ENCODE measurements at places on chromosomes 2 and 18. TPM values are rescaled to one million over a fixed set of nuclear protein-coding genes. Genes with fewer than 3 reads are reported as not detected.

Gene SERPINB2
- 0.05 TPM for total RNA-seq

Gene TCF23
- total RNA-seq = not detected

Gene HTR2B
- 0.08 TPM for total RNA-seq

Gene TUBA3D
- total RNA-seq = 0.43 TPM

Gene SOCS6
- total RNA-seq = 32.6 TPM

Gene LRP1B
- not detected for total RNA-seq

Gene NDUFB3
- 134 TPM for total RNA-seq

Gene C2orf78
- total RNA-seq = not detected

Gene BCL2
- total RNA-seq = 0.57 TPM

Gene VIL1
- total RNA-seq = 0.17 TPM

Gene RALB
- total RNA-seq = 89.7 TPM

All from A549 treated with CORT108297 at 1 μM for 4 hours (cell line).